ENCODE measurements at places on chromosomes 6 and 20.

DNA sequence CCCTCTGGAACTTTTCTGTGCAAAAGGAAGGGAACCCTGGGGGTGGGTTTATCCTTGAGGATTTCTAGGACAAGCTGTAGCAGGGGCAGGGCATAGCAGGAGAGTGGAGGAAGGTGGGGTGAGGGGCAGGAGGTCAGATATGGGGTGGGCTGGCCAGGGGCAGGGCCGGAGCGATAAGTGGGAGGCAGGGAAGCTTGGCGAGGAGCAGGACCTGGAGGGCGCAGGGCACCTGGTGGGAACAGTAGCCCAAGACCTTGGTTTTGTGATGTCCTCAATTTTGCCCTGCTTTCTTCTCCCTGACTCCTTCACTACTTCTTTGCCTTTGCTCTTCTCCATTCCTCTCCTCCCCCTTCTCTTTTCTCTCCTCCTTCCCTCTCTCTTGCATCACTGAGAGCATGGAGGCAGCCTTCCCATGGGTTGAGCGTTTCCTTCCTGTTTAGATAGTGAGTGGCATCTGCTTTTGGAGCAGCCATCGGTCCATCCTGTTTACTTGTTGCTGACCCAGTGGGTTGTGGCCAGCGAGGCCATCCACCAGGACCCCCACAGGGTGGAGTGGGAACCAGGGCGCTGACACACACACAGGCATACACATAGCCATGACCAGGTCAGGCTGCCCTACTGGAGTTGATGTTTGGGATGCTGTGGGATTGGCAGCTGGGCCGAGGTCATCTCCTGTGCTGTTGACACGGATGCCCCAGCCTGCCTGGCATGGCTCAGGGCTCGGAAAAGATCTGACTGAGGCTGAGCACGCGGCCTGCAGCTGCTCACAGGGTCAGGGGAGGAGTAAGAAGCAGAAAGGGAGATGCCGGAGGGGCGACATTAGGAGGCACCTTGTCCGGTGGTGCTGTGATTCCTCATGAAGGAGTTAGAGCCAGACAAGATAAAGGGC is 121.0 kb upstream of the RNF24 start:
- DNase-seq, result no peak

GRCh38 chr6:7742223-7742785 is 16.4 kb downstream of the BMP6 start:
- no peak for DNase-seq

GRCh38 chr6:108497883-108498282 is 62.8 kb upstream of the FOXO3 start:
- peak; percentile 29 for DNase-seq

- peak; percentile 66 for DNase-seq
These were observed 26.9 kb downstream of the SPATA2 start for GRCh38 chr20:49888212-49889000.

DNA sequence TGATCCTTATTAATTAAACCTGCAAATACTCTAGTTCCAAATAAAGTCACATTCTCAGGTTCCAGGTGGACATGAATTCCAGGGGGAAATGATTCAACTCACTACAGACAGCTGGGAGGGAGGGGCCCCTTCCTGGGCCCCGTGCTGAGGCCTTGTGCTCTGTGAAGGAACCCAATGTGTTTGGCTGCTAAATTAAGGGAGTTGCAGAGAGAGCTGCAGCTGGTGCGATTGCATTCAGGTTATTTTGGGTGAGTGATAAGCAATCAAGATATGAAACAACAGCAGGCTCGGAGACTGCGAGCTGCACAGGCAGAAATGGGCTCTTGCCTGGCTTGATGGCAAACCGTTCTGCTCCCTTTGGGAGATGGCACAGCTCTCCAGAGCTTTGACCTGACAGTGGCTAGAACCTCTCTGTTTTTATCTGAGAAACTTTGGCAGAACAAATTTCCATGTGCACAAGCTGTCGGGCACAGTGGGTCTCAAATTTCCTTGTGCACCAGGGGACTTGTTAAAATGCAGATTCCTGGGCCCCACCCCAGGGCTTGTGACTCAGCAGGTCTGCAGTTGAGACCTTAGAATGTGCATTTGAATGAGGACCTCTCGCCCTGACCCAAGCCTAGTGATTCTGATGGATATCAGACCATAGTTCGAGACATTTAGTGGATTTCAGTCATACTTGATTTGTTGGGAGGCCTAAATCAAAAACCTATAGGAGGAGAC is 9.8 kb downstream of the MAPK13 start:
- DNase-seq, result no peak

DNA sequence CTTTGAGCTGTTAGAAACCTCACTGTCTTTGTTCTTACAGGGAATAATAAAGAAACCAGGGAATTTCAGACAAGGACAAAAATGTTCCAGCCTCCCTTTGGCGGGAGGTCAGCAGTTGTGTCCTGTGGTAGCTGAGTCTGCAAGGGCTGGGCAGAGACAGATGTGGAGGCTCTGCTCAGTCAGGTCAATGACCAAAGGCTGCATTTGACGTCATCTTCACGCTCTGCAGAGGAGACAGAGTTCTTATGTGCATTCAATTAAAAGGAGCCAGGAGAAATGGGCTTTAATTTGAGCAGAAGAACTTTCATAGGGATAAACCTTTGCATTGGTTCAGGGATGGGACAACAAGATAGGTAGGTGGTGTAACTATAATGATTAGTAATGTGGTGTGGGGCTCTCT is 45.1 kb upstream of the FOXA2 start:
- DNase-seq, result no peak

DNA sequence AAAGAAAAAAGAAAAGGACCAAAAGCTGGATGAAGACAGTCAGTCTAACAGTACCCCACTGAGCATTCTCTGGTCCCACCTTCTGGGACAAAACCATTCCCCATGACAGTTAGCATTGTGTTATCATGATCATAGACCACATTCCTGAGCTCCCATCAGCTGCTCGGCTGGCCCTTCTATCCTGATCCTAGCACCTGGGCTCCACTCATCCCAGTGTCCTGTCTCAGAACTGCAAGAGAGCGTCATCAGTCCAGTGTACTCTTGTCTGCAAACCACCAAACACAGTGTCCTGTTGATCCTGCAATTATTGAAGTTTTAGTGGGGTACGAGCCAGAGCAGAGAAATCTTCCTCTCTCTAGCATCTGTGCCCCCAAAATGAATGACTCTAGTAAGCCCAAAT is 16.0 kb upstream of the TAAR1 start:
- no peak for DNase-seq

DNA sequence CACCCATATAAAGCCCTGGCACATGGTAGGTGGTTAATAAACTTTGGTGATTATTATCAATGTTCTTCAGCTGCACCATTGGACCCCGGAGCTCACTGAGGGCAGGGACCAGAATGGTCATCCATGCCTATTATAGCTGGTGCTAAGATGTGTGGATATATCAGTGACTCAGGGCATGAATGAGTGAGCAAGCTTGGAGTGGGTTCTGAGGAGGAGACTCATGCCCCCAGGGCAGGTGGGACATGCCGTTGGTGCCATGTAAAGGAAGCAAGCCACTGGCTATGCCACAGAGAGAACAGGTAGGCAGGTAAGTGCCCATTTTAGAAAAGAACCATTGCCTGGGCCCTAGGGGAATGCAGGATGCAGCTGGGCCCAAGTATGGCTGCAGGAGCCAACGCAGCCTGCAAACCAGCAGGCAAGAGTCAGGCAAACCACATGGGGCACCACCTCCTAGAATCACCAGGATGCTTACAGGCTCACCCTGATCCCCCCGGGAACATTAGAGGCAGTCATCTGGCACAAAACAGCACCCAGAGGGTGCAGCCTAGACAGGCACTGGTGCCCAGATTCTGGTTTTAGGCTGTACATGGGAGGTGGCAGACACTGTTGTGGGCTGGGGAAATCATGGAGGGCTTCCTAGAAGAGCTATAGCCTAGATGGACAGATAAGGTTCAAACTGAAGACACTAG is 23.5 kb downstream of the PLAGL2 start:
- DNase-seq, result no peak

DNA sequence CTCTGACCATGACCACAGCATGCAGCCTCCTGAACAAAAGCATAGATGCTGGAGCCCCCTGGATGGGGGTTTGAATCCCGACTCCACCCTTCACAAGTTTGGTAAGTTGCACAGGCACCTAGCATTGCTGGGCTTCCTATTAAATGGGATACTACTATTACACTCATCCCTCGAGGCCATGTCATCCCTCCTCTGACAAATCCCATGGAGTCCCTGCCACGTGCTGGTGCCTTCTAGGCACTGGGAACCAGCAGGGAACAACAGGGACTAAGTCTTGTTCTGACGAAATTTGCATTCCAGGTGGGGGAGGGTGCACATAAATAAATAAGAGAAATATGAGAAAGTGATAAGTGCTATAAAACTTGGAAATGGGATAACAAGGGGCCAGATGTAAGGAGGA is 15.3 kb upstream of the SIRPA start:
- DNase-seq, result no peak

- no peak for DNase-seq
These were observed 30.2 kb upstream of the NNAT start for GRCh38 chr20:37490663-37491350.

DNA sequence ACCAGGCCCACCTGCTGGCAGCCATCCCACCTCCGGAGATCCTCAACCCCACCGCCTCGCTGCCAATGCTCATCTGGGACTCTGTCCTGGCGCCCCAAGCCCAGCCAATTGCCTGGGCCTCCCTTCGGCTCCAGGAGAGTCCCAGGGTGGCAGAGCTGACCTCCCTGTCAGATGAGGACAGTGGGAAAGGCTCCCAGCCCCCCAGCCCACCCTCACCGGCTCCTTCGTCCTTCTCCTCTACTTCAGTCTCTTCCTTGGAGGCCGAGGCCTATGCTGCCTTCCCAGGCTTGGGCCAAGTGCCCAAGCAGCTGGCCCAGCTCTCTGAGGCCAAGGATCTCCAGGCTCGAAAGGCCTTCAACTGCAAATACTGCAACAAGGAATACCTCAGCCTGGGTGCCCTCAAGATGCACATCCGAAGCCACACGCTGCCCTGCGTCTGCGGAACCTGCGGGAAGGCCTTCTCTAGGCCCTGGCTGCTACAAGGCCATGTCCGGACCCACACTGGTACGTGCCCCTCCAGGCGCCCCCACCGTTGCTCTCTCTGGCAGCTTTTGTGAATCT is 1.1 kb downstream of the SNAI1 start:
- no peak for DNase-seq

GRCh38 chr20:51100617-51101016 is 77.7 kb upstream of the KCNG1 start:
- DNase-seq, result no peak

GRCh38 chr6:113888956-113889630 is 31.9 kb downstream of the MARCKS start:
- DNase-seq, result no peak

DNA sequence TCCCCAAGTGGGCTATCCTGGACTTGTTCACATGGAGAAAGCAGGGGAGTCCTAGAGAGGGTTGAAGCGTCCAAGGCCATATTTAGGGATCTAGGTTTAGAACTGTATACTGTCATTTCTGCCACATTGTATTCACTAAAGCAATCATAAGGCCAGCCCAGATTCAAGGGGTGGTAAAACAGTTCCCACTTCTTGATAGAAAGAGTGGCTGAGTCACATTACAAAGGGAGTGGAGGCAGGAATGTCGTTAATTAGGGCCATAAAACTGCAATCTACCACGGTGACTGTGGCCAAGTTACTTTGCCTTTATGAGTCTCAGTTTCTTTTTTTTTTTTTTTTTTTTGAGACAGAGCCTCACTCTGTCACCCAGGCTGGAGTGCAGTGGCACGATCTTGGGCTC is 7.4 kb upstream of the UBR2 start:
- no peak for DNase-seq

GRCh38 chr6:76381612-76382011 is 309.1 kb upstream of the IMPG1 start:
- peak; percentile 4 for DNase-seq

- DNase-seq, result no peak
These were observed 17.6 kb downstream of the PRDM1 start for GRCh38 chr6:106103728-106104109.

- DNase-seq, result no peak
These were observed 19.6 kb upstream of the SERPINB1 start for GRCh38 chr6:2861060-2861821.

GRCh38 chr6:99521633-99522151 is 6.5 kb upstream of the USP45 start:
- DNase-seq, result no peak

DNA sequence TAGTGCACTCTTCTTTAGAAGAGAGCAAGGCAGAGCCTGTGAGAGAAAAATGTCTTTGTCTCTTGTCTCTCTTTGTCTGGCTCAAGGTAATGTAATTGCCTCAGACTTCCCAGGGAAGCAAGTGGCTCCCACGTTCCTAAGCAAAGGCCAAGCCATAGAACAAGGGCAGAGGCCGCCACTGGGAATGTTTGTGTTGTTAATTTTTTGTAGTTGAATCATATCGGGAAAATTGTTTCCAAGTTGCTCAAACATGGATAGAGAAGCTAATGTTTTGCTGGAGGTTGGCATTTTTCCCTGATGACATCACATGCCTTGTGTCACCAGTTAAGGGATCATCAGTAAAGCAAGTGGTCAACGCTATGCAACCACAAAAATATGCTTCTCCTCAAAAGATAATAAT is 211.5 kb upstream of the FOXA2 start:
- DNase-seq, result no peak

Measured in iPS DF 6.9 (cell line).